PC-9 (cell line): ENCODE measurements at places on chromosomes 7 and 10. TPM values are rescaled to one million over a fixed set of nuclear protein-coding genes. Genes with fewer than 3 reads are reported as not detected.

DNA sequence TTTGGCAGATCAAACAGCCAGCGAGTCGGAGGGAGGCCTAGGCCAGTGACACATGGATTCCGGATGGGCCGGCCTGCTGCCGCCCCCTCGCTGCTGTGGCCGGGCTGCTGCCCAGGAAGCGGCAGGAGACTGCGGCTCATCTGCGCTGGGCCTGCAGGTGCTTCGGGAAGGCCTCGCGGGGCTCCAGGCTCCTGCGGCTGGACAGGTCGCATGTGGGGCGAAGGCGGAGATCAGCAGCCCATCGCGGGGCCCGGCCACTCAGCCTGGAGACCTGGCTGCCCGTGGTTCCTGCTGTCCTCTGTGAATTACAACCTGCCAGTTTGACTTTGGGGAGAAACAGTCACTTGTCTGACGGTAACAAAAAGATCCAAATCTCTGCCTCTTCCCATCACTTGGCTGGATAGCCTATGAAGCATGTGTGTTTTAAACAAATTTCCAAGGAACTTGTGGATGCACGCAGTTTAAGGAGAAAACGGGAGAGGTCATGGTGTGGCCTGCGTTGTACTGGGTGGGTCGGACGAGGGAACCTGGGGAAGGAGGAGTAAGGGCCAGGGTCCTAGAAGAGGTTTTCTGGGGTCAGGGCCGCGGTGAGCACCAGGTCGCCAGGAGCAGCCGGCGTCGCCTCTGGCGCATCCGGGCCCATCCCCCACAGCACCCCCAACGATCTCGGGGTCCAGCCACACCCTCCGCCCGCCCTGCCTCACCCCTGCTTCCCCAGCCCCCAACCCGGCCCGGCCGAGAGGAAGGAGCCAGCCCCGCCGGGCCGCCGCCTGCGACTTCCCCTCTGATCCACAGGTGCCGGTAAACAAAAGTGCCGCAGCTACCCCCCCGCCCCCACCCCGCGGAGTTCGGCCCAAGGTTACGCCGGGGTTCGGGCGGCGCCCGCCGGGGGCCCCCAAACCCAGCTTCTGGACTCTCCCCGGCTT is 1.6 kb downstream of the SPOCK2 start:
- H3K27me3 ChIP-seq = no peaks in the 10 kb centered on the region
- H3K27ac ChIP-seq = no peak overlapping the region
- peak; percentile 17 for DNase-seq
- H3K36me3 ChIP-seq = no peaks in the 10 kb centered on the region
- no peak overlapping the region for H3K4me3 ChIP-seq

DNA sequence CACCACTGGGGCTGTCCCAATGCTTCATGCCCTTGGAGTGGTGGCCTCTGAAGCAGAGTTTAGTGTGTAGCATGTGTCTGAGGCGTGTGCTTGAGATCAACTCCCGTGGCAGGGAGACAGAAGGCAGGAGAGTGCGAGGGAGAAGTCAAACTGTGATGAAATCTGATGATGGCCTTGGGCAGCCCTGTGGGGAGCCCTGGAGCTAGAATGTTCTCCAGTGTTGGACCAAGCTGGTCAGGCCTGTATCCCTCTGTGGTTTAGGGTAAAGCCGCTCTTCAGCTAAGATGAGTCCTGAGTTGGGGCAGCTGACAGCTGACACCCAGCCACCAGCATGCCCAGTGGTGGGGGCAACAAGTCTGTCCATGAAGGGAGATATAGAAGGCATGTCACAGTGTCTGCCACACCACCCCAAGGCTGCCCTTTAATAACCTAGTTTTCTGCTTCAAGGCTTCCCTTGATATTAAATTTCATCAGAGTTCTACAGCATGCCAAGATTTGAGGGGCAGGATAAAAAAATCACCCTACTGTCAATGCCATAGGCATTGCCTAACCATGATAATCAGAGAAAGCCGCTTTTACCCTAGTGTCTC is 170.5 kb upstream of the SVIL start:
- DNase-seq = peak; percentile 35
- no peaks in the 10 kb centered on the region for H3K27me3 ChIP-seq
- H3K4me1 ChIP-seq = peaks cover 76% of the 10 kb centered on the region
- peak overlapping the region; percentile 100 for H3K27ac ChIP-seq

GRCh38 chr7:117014673-117015133 is 61.4 kb downstream of the ST7 start:
- DNase-seq = no peak
- no peaks in the 10 kb centered on the region for H3K4me1 ChIP-seq
- no peak overlapping the region for H3K4me3 ChIP-seq
- H3K27ac ChIP-seq = no peak overlapping the region

GRCh38 chr10:74177140-74177677 is 26.2 kb downstream of the ADK start:
- peak overlapping the region; percentile 79 for H3K27ac ChIP-seq
- DNase-seq = peak; percentile 51
- H3K4me3 ChIP-seq = peak overlapping the region; percentile 90
- H3K36me3 ChIP-seq = peaks cover 5% of the 10 kb centered on the region; the same call in 1 of the 2 replicates
- H3K27me3 ChIP-seq = no peaks in the 10 kb centered on the region

DNA sequence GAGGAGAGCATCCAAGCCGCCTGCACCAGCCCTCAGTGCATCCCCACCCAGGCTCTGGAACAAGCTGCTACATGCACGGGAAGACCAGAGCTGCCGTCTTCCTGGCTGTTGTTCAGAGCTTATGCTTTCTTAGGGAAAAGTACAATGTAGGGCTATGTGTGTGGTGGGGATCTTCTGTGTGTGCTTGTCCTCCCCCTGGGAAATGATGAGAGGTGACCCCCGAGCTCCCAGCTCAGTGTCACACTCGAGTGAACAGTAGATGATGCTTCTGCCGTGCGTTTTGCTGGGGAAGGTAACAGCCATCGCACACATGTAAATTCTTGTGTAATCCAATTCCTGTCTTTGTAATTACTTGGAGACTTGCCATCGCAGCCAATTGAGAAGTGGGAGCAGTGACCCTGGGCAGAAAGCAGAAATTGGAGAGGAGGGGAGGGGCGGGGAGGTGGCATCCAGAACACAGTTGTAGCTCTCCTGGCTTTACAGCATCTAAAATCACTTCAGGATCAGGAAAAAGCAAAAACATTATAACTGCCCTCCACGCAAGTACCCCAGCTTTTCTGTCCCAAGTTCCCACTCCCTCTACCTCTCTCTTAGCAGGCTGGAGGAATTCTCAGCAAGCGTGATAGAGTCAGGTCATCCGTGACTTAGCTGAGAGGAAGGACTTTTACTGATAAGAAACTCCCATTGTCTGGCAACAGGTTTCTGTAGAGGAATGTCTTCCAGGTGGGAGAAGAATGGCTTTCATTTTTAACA is 149.6 kb downstream of the TCF7L2 start:
- no peaks in the 10 kb centered on the region for H3K27me3 ChIP-seq
- H3K27ac ChIP-seq = no peak overlapping the region
- H3K4me3 ChIP-seq = no peak overlapping the region
- H3K4me1 ChIP-seq = peaks cover 22% of the 10 kb centered on the region
- no peaks in the 10 kb centered on the region for H3K36me3 ChIP-seq

- no peak overlapping the region for H3K4me3 ChIP-seq
- no peak overlapping the region for H3K27ac ChIP-seq
- no peaks in the 10 kb centered on the region for H3K36me3 ChIP-seq
- DNase-seq = no peak
- H3K27me3 ChIP-seq = no peaks in the 10 kb centered on the region
These were observed 435.3 kb downstream of the MDFIC start for GRCh38 chr7:115356999-115357702.

- H3K4me3 ChIP-seq = no peak overlapping the region
- no peaks in the 10 kb centered on the region for H3K27me3 ChIP-seq
- no peaks in the 10 kb centered on the region for H3K36me3 ChIP-seq
- no peak overlapping the region for H3K27ac ChIP-seq
These were observed 386.2 kb downstream of the KCNMA1 start for GRCh38 chr10:77251297-77252013.

DNA sequence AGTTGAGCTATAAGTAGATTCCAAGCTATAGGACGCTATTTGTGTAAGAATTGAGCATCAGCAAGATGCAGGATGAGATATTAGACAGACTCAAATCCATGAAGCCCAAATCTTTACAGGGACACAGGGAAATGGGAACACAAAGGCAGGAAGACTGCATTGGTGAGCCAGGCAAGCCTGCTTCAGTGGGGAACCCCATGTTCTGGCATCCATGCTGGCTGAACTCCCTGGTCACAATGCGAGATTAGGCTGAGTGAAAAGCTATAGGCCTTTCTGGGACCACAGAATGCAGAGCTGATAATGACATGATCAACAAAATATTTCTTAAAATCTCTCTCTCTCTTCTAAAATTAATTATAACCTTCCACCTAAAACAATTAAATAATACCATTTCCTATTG is 170.5 kb downstream of the CDC14C start:
- no peak for DNase-seq
- no peaks in the 10 kb centered on the region for H3K36me3 ChIP-seq
- H3K4me3 ChIP-seq = no peak overlapping the region
- no peaks in the 10 kb centered on the region for H3K27me3 ChIP-seq

GRCh38 chr7:95804052-95804451 is 31.7 kb downstream of the DYNC1I1 start:
- H3K27me3 ChIP-seq = 0 out of 2 replicates have a peak, but pooled peaks cover 8% of the 10 kb centered on the region
- no peaks in the 10 kb centered on the region for H3K4me1 ChIP-seq
- H3K4me3 ChIP-seq = no peak overlapping the region
- H3K27ac ChIP-seq = no peak overlapping the region
- no peak for DNase-seq

DNA sequence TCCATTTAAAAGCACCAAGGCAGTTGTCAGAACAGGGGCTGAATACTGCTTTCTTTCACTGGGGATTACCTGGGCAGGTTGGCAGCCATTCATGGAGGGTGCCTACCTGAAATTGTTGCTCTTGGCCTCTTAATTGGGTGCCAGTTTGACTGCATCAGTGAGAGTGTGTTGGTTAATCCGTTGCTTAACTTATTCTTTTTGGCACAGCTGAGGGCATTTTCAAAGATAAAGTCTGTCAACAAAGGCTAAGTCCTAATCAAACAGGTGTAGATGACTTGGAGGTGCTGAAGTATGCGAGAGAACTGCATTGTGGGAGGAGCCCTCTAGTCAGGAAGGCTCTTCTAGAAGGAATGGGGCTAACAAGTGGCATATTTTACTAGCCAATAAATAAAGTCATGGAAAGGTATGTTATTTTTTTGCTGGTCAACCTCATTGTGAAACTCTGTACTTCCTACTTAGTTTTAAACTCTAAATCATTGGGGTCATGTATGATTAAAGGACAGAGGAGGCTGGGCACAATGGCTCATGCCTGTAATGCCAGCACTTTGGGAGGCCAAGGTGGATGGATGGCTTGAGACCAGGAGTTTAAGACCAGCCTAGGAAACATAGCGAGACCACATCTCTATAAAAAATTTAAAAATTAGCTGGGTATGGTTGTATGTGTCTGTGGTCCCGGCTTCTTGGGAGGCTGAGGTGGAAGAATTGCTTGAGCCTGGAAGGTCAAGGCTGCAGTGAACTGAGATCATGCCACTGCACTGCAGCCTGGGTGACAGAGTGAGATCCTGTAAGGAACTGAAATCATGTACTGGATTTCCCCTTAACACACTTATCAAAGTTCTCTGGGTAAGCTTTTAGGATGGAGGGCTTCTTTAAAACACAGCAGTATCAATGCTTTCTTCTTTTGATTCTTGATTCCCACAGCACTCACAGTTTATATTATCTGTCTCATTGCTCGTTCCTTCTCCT is 134.1 kb downstream of the LRMDA start:
- no peak overlapping the region for H3K27ac ChIP-seq
- H3K27me3 ChIP-seq = no peaks in the 10 kb centered on the region
- H3K4me1 ChIP-seq = no peaks in the 10 kb centered on the region
- no peak overlapping the region for H3K4me3 ChIP-seq
- DNase-seq = peak; percentile 57
- no peaks in the 10 kb centered on the region for H3K36me3 ChIP-seq

GRCh38 chr10:86650151-86650550 is 4.2 kb upstream of the OPN4 start:
- no peak overlapping the region for H3K27ac ChIP-seq
- no peaks in the 10 kb centered on the region for H3K27me3 ChIP-seq
- no peak overlapping the region for H3K4me3 ChIP-seq
- peaks cover 61% of the 10 kb centered on the region for H3K4me1 ChIP-seq

DNA sequence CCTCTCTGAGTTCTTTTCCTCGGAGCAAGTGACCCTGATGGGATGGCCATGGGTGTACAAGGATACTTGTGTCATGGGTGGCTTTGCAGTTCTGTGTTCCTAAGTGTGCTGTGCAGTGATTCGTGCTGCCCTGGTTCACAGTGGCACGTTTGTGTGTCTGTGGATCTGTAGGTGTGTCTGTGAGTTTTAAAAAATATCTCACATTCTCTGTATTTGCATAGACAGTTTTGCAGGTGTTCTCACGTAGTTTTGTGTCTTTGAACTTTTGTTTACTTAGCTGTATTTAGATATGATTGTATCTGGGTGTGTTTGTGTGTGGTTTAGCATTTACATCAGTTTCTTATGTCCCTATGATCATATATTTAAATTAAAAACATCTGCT is 3.7 kb downstream of the ZNF775 start:
- DNase-seq = no peak
- H3K4me3 ChIP-seq = no peak overlapping the region
- H3K27me3 ChIP-seq = no peaks in the 10 kb centered on the region
- peaks cover 15% of the 10 kb centered on the region for H3K4me1 ChIP-seq
- H3K36me3 ChIP-seq = no peaks in the 10 kb centered on the region
- no peak overlapping the region for H3K27ac ChIP-seq

DNA sequence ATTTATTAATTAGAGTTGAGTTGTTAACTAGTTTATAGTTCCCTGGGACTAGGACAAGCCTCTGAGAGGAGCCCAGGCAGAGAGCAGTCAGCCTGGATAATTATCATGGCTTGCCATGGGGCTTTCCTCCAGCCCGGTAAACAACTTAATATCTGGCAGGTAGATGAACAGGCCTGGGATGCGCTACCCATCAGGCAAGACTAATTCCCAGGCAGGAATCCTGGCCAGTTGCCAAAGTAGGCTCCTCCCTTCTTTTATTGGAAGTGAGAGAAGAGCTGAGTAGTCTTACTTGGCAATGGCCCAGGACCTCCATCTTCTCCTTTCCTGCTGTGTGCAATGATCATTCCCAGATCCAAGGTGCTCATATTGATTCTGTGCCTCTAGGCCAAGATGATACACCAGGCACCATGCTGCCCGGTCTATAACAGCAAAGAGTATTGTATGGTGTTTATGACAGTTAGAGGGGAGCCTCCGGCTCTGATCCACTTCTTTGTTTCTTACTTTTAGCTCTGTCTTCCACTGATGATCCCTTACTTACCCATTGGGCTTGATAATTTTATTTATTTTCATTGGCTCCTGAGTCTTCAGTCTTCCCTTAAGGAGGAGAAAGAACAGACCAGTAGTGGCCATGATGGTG is 408.7 kb downstream of the REEP3 start:
- no peaks in the 10 kb centered on the region for H3K4me1 ChIP-seq
- H3K36me3 ChIP-seq = no peaks in the 10 kb centered on the region
- DNase-seq = no peak
- no peak overlapping the region for H3K4me3 ChIP-seq
- no peak overlapping the region for H3K27ac ChIP-seq

Gene PTPRN2
- total RNA-seq = not detected in 2 replicates

Gene NUTM2B
- 0.83 and 1.3 TPM in 2 replicates for total RNA-seq

Gene NPFFR1
- total RNA-seq = 0.05 and 0.09 TPM in 2 replicates

Gene POP7
- 59.4 and 62.7 TPM in 2 replicates for total RNA-seq

Gene PNLIPRP2
- total RNA-seq = not detected in 2 replicates

Gene PAX2
- total RNA-seq = not detected in 2 replicates

Gene ZSCAN25
- total RNA-seq = 20.5 and 21.8 TPM in 2 replicates

Gene WNT8B
- total RNA-seq = not detected in 2 replicates

Gene GPER1
- total RNA-seq = 0.37 and 0.85 TPM in 2 replicates

Gene IGF2BP3
- total RNA-seq = 132 and 139 TPM in 2 replicates
